Stimulated activated CD4-positive, alpha-beta T cell treated with anti-CD3 and anti-CD28 coated beads, TNF-alpha, amount 100 ng/mL, for 4 hours (primary cell): ENCODE measurements at places on chromosomes 12 and 14.

DNA sequence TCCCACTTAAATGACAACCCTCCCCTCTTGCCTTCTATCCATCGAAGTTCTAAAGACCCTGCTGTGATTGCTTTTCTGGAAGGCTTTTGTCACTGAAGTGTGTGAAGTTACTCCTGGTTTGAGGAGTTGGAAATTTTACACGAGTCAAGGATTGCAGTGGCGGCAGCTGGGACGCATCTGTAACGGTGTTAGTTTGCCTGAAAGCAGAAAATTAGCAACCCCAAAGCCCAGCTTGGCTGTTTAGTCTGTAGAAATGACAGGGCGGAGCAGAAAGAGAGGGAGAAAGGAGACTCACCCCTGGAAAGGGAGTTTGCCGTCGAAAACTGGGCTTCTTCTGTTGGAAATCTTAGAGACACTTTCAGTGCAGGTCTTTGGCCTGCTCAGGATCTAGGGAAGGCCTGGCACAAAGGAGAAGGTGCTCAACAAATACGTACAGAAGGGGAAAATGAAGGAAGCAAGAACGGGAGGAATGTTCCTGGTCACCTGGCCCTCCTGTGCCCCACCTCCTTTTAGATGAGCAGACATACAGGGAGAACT, 931 bp upstream of the MYF5 start:
- DNase-seq = no peak

DNA sequence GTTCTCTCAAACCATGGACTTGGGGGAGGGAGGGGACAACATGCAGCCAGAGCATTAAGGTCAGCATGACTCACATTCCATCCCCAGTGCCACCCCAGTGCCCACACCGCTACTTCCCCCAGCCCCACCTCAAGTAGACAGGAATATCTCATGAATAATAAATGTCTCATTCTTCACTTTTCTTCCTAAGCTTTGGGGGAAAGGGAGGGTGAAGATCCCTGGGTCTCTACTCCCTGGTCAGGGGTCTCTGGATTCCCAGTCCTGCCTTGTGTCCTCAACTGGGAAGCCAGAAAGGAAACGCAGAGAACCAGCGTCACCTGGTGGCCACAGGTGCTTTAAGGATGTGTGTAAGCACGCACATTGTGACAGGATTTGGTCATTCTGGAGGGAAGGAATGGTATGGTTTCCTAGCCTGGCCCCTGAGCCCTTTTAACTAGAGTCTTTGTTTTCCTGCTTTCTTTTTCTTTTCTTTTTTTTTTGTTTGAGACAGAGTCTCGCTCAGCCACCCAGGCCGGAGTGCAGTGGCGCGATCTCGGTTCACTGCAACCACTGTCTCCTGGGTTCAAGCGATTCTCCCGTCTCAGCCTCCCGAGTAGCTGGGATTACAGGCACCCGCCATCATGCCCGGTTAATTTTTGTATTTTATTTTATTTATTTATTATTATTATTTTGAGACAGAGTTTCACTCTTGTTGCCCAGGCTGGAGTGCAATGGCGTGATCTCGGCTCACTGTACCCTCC, 3.4 kb downstream of the GPR84 start:
- DNase-seq = no peak

DNA sequence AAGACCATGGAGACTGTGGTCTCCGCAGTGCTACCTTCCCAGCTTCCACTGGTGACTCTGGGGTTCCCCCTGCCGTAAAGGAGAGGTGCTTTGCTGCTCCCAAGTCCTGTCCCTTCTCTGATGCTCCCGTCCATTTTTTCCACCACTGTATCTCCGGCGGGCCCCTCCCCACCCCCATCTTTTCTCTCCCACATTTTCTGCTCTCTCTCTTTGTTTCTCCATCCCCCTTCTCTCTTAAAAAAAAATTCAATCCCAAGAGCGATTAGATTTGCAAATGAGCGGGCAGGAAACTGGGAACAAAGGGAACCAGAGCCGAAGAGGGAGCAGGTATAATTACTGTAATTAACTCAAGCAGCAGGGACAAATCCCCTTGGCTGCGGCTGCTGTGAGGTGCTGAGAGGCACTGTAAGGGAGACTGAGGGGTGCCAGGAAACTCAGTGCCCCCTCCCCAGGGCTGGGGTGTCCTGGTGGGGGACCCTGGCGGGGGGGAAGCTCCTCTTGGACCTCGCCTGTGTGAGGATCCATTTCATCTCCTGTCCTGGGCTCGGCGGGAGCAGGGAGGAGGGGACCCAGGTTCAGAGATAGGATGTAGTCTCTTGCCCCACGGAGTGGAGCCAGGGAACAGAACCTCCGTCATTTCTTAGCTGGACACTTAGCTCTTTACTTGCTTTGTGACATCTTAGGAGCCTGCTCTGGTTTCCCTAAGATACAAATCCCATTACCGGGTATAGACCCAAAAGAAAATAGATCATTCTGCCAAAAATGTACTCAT, 140.4 kb upstream of the NRXN3 start:
- DNase-seq = no peak

DNA sequence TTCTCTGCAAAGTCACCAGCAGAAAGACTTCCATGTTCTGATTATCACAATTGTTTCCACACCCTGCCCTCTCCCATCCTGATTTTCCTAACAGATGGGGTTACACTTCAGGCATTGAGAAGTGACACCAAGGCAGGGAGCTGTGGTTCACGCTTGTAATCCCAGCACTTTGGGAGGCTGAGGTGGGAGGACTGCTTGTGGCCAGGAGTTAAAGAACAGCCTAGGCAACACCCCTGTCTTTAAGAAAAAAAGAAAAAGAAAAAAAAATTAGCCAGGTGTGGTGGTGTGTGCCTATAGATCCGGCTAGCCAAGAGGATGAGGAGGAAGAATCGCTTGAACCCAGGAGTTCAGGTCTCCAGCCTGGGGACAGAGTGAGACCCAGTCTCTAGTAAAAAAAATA, 5.2 kb downstream of the PPP1CC start:
- no peak for DNase-seq

GRCh38 chr12:67586951-67587350, 61.6 kb upstream of the DYRK2 start:
- no peak for DNase-seq

GRCh38 chr12:52607314-52607713, 6.1 kb upstream of the KRT72 start:
- no peak for DNase-seq

DNA sequence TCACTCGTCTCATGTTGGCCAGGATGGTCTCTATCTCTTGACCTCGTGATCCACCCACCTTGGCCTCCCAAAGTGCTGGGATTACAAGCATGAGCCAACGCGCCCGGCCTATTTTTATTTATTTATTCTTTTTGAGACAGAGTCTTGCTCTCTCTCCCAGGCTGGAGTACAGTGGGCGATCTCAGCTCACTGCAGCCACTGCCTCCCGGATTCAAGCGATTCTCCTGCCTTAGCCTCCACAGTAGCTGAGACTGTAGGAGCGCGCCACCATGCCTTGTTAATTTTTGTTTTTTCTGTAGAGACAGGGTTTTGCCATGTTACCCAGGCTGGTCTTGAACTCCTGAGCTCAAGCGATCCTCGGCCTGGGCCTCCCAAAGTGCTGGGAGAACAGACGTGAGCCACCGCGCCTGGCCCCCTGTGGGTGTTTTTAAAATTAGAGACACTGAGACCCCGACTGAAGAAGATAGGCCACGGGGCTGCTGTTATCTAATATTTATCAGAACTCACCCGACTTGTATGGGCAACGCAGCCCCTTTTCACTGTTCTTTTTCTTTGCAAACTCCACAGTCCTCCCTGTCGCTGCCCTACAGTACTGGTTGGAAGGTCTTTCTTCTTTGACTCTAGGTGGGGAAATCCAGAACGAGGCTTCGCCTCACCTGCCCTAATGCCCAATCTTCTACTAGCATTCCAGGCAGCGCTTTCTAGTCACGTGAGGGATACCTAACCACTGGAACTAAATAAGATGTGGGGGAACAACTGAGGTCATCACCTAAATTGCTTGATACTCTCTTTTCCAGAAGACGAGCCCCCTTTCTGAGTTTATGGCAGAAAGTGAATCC, 1.4 kb upstream of the GABARAPL1 start:
- DNase-seq = no peak

- DNase-seq = no peak
Observed at GRCh38 chr12:24222968-24223367, 273.5 kb upstream of the SOX5 start.

DNA sequence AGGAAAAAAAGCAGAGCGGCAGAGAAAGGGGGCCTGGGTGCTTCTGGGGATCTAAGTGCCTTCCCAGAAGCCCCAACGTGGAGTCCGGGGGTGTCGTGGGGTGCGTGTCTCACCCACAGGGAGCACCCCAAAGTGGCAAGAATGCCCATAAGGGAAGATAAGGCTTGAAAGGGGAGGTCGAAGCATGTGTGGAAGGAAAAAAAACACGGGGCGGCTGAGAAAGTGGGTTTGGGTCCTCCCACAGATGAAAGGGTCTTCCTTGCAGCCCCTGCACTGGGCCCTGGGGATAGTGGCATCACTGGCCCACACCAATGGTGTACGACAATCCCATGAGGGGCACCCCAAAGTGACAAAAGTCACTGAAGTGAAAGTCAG, 275.5 kb downstream of the ALG10 start:
- DNase-seq = no peak

GRCh38 chr14:20614038-20614840, 23.1 kb upstream of the RNASE12 start:
- no peak for DNase-seq

GRCh38 chr14:20356422-20356821, 13.0 kb downstream of the PARP2 start:
- no peak for DNase-seq

- DNase-seq = no peak
Observed at GRCh38 chr14:71103662-71104484, 196.6 kb downstream of the PCNX1 start.

DNA sequence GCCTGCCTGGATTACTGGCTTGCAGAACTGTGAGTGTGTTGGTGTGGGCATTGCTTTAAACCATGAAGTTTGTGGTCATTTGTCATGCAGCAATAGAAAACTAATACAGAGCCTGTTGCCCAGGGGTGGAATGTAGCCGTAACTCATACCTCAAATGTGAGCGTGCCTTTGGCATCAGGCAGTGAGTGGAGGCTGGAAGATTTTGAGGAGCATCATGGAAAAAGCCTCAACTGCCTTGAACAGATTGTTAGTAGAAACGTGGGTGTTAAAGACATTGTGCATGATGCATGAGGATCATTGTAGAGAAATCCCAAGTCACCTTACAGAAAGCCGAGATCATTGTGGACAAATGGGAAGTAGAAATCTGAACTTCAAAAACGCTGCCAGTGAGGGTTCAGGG, 580.5 kb downstream of the AACS start:
- DNase-seq = no peak

GRCh38 chr12:19763488-19763887, 324.2 kb downstream of the AEBP2 start:
- no peak for DNase-seq

- DNase-seq = no peak
Observed at GRCh38 chr12:94025756-94026155, 122.6 kb upstream of the PLXNC1 start.

DNA sequence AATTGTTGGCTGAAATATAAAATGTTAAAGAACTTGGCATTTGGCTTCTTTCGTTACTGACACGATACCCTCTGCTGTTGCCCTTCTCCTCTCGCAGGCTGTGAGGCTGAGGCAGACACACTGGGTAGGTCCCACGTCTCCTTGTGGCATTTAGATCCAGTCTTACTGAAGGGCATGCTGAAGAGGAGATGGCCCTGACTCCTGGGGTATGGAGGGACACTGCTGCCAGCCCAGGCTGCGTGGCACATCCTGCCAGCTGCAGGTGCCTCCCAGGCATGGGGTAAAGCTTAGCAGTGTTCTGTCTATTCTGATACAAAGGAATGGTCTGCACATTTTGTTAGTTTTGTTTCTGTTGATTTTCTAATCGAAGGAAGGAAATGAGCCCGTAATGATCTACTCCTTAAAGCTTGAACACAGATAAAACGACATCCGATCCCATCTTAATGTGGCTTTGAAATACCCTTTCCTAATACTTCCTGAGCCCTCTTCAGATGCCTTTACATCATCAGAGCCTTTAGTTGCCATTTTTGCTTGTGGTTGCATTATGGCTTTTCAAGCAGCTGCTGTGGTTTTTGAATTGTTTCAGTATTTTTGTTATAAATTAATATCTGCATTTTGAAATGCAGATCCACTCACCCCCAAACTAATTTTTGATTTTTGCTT, 61.1 kb downstream of the WDR20 start:
- no peak for DNase-seq

- DNase-seq = no peak
Observed at GRCh38 chr12:12725956-12726554, 8.9 kb downstream of the CDKN1B start.

DNA sequence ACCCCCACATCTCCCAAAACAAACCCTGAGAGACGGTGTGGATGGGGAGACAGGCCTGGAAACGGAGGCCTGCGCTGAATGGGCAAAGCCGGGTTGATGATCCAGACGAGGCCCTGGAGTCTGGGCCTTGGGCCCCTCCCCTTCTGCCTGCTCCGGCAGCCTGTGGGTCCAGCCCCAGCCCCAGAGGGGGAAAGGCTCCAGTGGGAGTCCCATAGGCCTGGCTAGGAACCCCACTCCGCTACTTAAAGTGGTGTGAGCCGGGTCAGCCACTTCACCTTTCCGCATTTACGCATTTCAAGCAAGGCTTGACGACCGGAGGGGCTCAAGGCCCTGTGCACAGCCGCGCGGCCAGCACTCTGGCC, 695 bp upstream of the TNFAIP2 start:
- DNase-seq = no peak

DNA sequence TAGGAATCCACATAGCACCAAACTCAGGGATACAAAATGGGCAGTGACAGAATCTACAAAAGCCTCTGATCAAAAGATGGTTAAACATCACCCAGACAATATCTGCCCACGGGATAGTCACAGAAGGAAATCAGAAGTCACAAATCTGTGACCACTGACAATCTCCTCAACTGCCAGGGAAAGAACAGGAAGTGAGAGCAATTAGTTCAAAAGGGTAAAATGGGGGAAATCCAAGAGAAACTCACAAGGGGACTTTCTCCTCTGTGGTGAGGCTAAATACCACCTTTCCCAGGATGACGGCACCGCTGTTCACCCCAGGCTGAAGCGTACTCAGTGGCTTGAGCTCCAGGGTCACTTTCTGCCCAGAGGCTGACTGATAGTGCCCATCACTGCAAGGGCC, 10.7 kb downstream of the TTC5 start:
- DNase-seq = no peak

DNA sequence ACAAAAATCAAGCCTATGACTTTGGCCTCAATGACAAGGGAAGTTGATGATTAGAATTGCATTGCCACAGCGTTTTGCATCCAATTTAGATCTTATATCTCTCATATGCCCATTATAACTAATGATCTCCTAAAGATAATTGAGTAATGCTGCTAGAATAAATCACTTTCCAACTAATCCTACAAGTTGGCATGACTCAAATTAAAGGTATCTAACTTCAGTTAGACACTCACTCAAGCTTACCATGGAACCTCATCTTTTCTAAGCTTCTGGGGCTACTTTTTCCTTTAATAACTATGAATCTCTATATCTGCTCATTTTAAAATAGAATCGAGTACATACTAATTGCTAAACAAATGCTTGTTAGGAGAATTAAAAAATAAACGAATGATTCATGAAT, 427.8 kb downstream of the BTG1 start:
- DNase-seq = no peak

- DNase-seq = no peak
Observed at GRCh38 chr12:92442782-92443181, 260.0 kb upstream of the PLEKHG7 start.
